ENCODE measurements at places on chromosomes 11 and 22.

DNA sequence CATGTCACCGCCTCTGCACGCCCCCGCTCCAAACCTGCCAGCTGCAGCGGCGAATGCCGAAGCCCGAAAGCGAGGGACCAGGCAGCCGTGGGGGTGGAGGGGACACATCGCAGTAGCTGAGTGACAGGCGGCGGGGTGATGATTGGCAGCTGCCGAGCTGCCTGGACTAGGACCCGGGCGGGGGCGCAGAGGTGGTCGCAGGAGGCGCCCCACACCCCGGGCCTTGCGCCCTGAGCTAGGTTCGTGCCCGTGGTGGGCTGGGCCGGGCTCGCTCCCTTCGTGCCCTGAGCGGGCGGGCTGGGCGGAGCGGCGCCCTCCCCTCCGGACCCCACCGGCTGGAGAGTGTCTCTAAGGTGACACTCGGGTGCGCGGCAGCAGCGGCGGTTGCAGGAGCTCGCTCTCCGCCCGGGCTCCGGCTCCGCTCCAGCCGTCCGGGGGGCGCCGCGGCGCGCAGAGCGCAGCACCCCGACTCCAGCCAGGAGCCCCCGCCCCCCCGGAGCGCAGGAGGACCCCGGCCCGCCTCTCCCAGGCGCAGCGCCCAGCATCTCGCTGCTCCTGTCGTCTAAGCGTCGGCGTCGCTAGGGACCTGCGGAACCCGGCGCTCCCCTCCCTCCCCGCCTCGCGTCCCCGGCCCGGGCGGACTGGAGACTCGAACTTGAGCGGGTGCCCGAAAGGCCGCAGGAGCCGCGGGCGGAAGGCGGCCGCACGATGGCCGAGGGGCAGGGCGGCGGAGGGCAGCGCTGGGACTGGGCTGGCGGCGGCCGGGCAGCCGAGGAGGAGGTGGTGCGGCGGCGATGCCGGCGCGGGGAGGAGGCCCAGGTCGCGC lies 14.5 kb upstream of the DGKZ start:
- no peak for DNase-seq

- DNase-seq, result no peak
Observed at GRCh38 chr11:110878513-110878912, 166.3 kb upstream of the ARHGAP20 start.

DNA sequence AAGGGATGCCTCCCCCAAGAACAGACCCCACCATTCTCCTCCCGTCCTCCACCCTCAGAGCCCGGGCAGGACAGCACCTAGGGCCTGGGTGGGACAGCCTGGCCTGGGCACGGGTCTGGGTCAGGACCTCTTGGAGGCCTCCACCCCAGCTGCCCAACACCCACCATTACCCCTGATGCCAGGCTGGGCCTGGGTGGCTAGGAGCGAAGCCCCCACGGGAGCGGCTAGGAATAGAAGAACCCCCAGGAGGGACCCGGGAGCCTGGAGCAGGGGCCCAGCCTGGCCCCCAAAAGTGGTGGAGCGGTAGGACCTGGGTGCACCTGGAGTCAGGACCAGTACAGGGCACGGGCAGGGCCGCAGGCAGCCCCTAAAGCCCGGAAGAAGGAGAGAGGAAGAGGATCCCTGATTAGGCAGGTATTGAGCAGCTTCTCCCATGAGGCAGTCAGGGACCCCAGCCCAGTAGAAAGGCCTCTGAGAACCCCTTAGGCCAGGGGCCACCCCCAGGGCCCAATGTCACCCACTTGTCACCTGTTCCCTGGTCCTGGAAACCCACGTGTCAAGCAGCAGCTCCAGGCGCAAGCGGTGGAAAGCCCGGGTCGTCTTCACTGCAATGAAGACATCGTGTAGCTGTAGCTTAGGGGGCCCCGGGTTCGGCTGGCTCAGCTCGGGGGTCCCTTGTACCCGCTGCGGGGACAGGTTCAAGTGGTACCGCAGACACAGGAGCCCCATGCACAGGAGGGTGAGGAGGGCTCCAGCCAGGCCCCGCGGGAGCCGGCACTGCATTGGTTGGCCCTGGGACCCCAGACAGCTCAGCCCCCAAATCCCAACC lies 575 bp downstream of the MFNG start:
- DNase-seq, result no peak

- no peak for DNase-seq
Observed at GRCh38 chr11:68038718-68039525, at the start of gene TCIRG1. TSS of gene TCIRG1 (plus strand) at chr11:68039025. CDS start at chr11:68041272, 2,247 bp downstream.

DNA sequence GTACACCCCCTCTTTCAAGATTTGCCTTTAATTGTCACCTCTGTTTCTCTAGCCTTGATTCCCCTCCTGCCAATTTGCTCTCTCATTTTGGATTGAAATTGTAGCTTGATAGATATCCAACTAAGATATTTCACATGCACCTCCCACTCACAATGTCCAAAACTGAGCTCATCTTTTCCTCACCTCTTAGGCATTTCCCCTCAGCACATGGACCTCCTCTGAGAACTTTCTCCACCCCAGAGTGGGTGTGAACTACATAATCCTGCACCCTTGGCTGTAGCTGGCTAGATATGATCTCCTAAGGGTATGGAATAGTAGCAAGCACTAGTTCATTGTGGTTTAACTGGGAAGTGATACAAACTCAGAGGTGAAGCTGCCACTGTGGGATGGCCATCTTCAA lies 91.5 kb upstream of the SESN3 start:
- no peak for DNase-seq

GRCh38 chr11:8959546-8960166 lies 4.6 kb downstream of the TMEM9B start:
- DNase-seq, result no peak

GRCh38 chr11:103035791-103036434 lies 56.0 kb downstream of the DCUN1D5 start:
- peak; percentile 22 for DNase-seq

- DNase-seq, result no peak
Observed at GRCh38 chr11:130849215-130849568, 67.1 kb downstream of the SNX19 start.

DNA sequence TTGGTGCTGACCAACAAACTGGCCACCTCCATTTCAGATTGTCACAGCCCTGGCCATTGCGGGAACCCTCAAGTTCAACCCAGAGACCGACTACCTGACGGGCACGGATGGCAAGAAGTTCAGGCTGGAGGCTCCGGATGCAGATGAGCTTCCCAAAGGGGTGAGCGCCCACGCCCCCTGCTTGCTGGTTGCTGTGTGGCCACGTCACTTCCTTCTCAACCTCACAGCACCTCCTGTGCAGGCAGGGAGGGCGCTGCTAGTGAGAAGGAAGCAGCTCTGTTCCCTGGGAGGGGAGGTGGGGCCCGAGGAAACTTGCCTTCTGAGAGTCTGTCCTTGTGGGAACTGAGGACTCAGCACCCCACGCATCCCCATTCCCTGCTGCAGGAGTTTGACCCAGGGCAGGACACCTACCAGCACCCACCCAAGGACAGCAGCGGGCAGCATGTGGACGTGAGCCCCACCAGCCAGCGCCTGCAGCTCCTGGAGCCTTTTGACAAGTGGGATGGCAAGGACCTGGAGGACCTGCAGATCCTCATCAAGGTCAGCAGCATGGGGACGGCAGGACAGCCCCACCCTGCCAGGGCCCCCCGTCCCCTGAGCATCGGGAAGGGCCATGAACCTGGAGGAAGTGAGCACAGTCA lies 19.3 kb downstream of the POLR3H start:
- peak; percentile 54 for DNase-seq

- DNase-seq, result no peak
Observed at GRCh38 chr22:50018608-50019285, 6.2 kb upstream of the IL17REL start.

DNA sequence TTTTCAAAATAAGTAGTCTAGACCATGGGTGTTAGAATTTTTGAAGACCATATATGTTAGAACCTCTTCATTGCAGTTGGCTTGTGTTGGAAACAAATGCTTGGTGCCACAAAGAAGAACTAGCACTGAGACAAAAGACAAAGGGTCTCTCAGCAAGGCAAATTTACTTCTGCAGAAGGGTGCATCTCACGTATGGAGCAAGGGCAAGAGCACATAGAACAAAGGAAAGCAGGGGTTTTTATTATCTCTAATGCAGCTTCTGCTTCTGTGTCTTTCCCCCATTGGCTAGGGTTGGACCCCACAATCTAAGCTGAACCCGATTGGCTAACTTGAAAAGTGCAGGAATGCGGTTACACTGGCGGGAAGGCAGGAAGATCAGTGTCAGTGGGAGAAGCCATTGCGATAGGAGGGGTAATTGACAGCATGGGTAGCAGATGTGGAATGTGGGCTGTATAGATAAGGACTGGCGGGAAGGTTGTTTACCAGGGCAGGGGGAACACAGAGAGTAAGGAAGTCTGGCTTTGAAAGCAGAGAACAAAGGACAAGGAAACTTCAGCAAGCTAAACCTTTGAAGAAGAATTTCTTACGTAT lies 9.2 kb upstream of the RBMXL2 start:
- no peak for DNase-seq

DNA sequence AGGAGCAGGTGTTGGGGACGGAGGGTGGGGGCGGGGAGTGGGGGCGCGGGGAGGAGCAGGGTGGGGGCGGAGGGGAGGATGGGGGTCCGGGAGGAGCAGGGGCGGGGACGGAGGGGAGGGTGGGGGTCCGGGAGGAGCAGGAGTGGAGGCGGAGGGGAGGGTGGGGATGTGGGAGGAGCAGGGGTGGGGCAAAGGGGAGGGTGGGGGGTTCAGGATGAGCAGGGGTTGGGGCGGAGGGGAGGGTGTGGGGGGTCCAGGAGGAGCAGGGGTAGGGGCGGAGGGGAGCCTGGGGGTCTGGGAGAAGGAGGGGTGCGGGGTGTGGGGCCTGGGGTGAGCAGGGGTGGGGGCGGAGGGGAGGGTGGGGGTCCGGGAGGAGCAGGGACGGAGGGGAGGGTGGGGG lies 17.1 kb downstream of the CRELD2 start:
- no peak for DNase-seq

DNA sequence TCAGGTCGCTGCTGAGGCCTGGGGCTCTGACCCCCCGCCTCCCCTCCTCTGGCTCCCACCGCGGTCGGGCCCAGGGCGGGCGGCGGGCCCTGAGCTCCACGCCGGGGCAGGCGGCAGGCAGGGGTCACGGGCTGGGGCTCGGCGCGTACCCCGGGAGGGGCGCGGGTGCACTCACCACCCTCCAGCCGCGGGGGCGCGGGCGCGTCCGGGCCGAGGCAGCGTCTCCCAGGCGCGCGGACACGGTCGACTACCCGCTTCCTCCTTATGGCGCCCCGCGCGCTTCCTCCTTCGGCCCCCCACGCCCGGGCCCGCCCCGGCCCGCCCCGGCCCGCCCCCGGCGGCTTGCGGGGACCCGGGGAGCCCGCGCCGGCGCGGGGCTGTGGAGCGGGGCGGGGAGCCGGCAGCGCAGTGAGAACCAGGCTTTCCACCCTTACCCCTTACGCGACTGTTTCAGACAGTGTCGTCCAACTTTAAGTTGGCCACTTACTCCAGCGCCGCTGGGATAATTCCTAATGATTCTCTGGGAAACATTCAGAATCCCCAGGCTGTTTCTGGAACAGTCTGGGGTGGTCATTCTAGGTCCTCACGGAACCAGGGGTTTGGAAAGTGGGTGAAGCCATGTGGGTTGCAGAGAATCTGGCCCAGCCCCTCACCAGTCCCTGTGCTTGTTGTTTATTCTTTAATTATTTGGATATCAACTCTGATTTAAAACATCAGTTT lies at the start of gene BID:
TSS of gene BID (minus strand) at position 264 of the 720 bp plus-strand sequence. CDS start 24,353 bp downstream, outside the sequence.
- no peak for DNase-seq

- no peak for DNase-seq
Observed at GRCh38 chr11:12846786-12847615, 162.1 kb upstream of the RASSF10 start.

GRCh38 chr11:120801801-120802689 lies 221.9 kb upstream of the TBCEL start:
- peak; percentile 25 for DNase-seq

DNA sequence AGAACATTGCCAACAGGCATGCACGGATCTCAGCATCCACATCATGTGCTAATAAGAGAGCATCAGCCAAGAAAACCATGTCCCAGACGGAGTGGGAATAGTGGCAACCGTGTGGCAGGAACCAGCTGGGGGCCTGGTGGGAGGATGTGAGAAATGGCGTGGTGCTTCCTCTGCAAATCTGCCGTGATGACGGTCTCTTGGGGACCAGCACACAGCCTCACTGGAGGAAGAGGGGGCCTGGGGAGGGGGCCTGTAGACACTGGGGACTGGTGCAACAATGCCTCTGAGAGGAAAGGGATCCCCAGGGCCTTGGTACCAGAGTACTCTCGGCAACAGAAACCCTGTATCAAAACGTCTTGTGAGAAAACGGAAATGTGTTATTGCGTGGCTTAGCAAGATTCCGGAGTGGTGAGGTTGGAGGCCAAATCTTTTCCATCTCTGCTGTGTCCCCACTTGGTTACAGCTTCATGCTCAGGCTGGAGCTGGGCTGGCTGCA lies 154.3 kb upstream of the TBCEL start:
- no peak for DNase-seq

DNA sequence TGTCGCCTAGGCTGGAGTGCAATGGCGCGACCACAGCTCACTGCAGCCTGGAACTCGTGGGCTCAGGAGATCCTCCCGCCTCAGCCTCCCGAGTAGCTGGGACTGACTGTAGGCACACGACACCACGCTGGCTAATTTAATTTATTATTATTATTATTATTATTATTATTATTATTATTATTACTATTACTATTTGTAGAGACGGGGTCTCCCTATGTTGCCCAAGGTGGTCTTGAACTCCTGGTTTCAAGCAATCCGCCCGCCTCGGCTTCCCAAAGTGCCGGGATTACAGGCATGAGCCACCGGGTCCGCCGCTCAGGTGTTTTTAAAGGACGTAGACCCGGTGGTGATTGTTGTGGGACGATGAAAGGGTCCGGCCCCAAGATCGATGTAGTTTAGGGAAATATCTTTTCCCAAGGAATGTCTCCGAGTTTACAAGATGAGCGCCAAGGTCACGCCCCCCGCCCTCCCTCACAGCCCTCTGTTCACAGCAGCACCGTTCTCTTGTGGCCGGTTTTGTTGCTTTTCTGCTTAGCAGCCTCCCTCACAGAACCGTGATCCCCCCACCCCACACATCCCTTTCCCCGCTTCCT lies 728 bp upstream of the POGLUT3 start:
- DNase-seq, result no peak

DNA sequence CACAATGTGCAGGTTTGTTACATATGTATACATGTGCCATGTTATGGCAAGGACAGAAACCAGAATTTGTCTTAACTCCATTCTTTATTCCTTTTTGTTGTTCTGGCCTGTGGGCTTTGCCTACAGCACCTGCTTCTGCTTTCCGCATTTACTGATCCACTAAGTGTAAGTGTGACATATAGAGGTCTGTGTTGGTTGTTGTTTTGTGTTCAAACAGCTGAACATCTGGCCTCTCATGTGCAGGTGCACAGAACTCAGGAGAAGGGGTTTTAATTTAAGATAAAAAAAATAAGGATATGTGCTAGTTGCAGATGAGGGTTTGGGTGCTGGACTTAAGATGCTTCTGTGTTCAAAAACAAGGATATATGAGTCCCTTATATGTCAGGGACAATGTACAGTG lies 85.8 kb upstream of the RAG2 start:
- no peak for DNase-seq
